ENCODE measurements at places on chromosomes 16 and 17.

DNA sequence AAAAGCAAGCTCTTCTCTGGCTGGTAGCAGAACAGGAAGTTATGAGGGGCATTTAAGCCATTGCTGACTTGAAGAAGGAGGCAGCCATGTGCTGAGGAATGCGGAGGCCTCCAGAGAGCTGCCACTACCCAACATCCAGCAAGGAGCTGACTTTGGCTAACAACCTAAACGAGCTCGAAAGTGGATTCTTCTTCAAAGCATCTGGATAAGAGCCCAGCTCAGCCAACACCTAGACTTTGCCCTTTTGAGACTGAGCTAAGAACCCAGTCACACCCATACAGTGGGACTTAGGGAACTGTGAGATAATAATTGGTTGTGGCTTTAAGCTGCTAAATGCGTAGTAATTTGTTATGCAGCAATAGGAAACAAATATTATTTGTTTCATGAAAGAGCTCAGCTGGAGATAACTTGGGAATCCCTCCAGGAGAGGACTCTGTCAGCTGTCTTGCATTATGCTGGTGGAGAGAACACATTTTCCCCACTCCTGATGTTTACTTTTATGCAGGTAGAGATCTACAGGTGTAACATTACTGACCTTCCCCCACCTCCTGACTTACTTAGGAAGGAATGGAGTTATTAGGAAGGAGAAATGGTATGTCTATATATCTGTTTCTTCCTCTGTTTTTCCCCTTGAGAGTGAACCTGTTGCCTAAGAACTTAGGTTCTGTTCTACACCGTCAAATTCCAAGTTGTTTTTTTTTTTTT lies 52.7 kb upstream of the ZNF629 start:
- DNase-seq, result no peak

DNA sequence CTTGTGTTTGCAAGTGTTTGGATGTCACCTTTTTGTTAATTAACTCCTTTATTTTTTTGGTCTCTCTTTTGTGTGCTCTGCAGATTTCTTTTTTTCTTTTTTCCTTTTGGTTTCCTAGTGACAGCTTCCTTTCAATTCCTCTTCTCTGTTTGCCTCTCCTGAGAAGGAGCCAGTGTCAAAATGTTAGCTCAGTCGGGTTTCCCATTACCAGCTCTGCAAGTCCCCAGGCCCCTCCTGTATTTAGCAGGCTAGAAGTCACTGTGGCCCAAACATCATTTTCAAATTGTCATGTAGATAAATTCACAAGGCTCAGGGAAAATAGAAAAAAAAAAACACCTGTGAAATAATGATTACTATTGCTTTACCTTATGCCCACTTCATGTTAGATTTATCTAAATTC lies 1621.6 kb downstream of the CDH8 start:
- DNase-seq, result no peak

DNA sequence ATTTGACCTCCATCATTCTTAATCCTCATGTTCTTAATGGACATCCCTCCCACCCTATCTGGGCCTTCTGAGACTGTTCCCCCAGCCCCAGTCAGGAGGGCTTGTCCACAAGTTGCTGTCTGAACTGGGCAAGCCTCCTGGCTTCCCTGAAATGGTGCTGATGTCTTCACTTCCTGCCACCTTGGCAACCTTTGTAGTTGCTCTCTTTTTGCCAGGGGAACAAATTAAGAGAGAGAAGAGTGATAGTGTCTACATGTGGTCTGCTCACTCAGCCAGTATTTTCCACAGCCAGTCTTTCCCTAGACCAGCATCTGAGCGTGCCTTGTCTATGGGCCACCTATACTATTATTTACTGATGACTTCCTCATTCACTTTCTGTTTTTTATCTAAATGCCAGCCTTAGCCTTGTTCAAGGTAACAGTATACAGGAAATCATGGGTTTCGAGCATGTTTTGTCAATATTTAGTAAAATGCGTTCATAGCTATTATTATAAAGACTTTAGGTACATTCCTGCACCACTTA lies 710.1 kb downstream of the MAF start:
- DNase-seq, result no peak

DNA sequence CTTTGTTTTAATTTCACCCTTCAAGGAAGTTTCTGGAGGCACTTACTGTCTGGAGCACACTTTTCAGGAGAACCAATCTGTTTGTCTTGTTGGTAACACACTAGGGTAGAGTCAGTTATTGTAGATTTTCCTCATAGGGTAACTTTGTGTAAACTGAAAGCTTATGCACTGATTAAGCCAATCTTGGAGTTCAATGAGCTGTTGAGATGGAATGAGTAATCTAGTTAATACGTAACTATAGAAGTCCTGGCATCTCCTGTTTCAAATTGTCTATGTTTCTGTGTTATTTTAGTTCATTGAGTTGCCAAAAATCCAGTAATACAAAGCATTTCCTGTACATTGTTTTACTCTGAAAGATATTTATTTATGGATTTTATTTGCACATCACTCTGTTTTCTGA lies 111.6 kb upstream of the HAS3 start:
- no peak for DNase-seq

DNA sequence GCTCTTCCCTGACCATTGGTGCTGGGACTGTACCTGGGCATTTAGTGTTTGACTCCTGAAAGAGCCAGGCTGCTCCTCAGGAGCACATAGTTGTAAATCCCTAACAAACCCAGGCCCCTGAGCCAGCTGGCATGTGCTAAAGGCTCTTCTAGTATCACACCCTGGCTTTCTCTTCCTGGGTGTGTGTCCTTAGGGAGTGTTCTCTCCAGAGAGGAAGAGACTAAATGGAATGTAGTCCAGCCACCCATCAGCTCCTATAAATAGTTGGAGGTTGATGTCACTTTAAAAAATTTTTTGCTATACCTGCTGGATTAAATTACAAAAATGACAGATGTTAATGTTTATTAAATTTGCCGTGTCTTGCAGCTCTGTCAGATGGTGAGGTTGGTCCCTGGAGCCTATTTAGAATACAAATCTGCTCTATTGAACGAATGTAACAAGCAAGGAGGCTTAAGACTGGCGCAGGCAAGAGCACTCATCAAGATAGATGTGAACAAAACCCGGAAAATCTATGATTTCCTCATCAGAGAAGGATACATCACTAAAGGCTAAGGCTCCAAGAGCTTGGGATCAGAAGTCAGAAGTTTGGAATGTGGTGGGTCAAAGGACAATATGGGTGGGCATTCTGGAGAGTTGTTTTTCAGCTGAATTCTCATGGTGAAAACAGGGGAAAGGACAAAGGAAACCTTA lies 13.1 kb upstream of the DUSP14 start:
- DNase-seq, result no peak

Data from stimulated activated CD4-positive, alpha-beta T cell treated with anti-CD3 and anti-CD28 coated beads, Interleukin-1b, Interleukin-23, amount 100 ng/mL, for 1 hour (primary cell).